ENCODE measurements at places on chromosomes 4 and X. TPM values are rescaled to one million over a fixed set of nuclear protein-coding genes. Genes with fewer than 3 reads are reported as not detected.

NSUN7 gene
- total RNA-seq: 1.1 TPM

SSX1 gene
- not detected for total RNA-seq

GPRASP3 gene
- total RNA-seq: 12.0 TPM

GASK1B gene
- total RNA-seq: 30.6 TPM

ANKRD50 gene
- total RNA-seq: 29.0 TPM

ABCD1 gene
- total RNA-seq: 9.6 TPM

ZNF732 gene
- 0.66 TPM for total RNA-seq

SMIM10L2A gene
- total RNA-seq: 0.50 TPM

TMEM144 gene
- total RNA-seq: 5.5 TPM

CTAG2 gene
- not detected for total RNA-seq

HSFX4 gene
- total RNA-seq: not detected

USP26 gene
- total RNA-seq: not detected

PRDM8 gene
- total RNA-seq: 10.1 TPM

MSANTD1 gene
- 0.33 TPM for total RNA-seq

YY2 gene
- 2.6 TPM for total RNA-seq

ZNF674 gene
- total RNA-seq: 2.7 TPM

HPGDS gene
- not detected for total RNA-seq

AFP gene
- total RNA-seq: 1.7 TPM

SPATA18 gene
- total RNA-seq: 4.4 TPM

PRKG2 gene
- total RNA-seq: 2.4 TPM

CACNA1F gene
- total RNA-seq: not detected

CFI gene
- total RNA-seq: 3.0 TPM
